Activated T-cell treated with anti-CD3 and anti-CD28 coated beads, Interleukin-2, amount 50 U/mL, for 48 hours (primary cell): ENCODE measurements at places on chromosomes 4 and X.

DNA sequence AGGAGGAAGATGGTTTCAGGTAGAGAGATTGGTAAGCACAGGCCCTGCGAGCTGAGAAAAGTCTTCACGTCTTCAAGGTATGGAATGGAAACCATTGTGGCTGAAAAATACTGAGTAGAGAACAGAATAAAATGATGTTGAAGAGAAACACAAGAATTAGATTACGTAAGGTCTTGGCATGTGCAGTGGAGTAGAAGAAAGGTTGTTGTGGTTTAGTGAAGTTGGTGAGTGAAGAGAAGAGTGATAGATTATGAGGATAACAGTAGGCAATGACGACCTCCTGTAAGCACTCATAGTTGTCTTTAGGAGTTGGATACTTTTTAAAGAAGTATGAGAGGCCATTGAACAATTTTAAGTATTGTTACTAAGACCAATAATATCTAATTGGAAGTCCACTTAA lies 642.6 kb downstream of the PCDH7 start:
- no peak for DNase-seq

DNA sequence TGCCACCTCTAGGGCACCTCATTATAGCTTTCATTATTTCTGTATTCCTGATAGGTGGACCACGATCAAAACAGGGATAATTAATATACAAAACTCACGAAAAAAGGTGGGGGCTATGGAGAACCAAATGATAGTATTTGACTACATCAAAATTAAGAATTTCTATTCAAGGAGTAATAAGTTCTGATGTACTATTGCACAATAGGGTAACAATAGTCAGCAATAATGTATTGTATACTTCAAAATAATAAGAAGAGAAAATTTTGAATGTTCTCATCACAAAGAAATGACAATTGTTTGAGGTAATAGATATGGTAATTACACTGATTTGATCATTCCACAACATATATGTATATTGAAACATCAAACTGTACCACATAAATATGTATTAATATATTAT lies 327.3 kb upstream of the TRAM1L1 start:
- DNase-seq, result no peak

- no peak for DNase-seq
Measured at GRCh38 chr4:8315435-8316250, 46.1 kb downstream of the HTRA3 start.

DNA sequence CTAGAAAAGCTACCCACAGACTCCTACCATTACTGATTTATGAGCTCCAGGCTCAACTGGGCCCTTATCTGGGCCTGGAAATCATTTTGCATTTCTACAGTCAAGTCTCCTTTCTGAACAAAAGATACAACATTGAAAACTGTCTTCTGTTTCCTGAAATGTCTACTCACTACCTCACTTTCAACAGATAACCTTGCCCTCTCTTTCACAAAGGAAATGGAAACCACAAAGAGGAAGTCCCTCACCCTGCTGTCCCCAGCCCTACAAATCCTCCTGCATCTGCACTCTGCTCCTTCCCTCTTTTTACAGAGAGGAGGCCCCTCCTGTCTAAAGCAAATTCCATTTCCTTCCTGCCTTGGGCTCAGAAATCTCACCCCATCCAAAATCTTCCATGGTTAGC lies 24.8 kb upstream of the CYBB start:
- peak; percentile 20 for DNase-seq

GRCh38 chrX:106201502-106202178 lies 33.5 kb downstream of the PWWP3B start:
- no peak for DNase-seq

- no peak for DNase-seq
Measured at GRCh38 chr4:1522606-1523005, 116.4 kb upstream of the NKX1-1 start.

DNA sequence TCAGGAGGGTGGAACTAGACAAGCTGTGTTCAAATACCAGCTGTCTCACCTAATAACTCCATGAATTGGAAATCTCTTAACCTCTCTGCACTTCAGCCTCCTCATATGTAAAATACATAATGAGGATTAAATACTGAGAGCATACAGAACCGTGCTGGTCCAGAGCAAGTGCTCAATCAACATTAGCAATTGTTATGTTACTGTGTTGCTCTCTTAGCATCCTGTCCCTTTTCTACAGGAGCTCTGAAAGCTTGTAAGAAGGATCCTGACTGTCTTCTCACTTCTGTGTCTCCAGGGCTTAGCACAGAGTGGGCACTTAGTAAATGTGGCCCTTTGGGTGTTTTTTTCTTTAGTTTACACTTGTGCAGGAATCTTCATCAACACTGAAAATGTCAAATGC lies 1456.1 kb upstream of the IGFBP7 start:
- DNase-seq, result no peak

DNA sequence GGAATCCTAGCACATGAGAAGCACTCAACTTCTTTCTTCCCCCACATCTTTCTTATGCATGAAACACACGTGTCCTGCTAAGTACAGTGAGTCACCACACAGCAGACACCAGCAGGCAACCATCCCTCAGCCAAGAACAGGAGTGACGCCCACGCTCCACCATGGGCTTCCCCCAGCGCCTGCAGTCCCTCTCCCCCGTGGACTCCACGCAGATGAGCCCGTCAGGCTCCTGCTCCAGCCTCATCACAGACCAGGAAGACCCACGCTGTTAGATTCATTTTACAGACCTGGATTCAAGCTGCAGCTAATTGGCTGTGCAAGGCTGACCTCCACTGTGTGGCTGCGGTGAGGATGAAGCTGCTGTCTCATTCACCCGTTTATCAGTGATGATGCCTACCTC lies 16.7 kb downstream of the HMX1 start:
- DNase-seq, result no peak

DNA sequence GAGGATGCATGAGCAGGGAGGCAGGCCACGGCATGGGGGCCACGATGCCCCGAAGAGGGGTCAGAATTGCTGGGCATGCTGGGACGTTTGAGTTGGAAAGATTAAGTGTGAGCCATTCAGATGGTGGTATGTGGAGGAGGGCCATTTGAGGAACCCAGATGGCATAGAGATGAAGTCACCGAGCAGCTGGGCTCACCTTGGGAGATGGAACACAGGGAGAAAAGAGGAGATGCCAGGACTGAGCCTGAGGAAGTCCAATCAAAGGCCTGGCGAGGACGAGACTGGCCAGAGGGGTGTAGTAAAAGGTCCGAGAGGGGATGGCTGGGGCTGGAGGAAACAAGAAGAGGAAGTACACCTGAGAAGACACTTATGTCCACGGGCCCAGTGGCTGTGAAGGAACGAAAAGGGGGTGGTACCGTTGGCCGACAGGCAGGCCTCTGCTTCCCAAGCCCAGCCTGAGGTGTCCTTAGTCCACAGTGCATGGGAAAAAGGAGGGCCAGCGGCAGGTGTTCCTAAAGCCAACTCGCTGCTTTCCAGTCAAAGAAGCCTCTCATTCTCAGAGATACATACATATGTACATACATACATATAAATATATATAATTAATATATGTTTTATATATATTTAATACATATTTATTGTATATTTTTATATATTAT lies 54.6 kb upstream of the CLCN4 start:
- DNase-seq, result no peak

GRCh38 chr4:82320351-82320750 lies 53.4 kb downstream of the HNRNPD start:
- DNase-seq, result no peak

GRCh38 chr4:71107726-71108125 lies 114.3 kb downstream of the DCK start:
- no peak for DNase-seq

DNA sequence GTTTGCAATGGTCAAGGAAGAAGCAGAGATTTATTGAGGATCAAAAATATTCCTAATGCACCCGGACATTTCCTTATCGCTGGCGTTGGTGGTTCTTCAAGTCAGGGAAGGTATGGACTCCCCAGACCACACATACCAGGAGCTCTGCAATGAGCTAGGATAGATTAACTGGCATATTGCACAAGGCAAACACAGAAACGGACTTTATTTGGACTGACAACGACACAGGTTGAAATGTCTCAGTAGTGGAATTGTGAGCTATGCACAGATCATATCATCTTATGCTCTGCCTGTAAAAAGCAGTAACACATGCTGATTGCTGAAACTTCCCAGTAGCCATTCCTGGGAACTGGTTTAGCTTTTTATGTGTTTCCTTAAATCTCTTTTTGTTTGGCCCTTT lies 1.7 kb downstream of the TSPAN7 start:
- DNase-seq, result no peak

DNA sequence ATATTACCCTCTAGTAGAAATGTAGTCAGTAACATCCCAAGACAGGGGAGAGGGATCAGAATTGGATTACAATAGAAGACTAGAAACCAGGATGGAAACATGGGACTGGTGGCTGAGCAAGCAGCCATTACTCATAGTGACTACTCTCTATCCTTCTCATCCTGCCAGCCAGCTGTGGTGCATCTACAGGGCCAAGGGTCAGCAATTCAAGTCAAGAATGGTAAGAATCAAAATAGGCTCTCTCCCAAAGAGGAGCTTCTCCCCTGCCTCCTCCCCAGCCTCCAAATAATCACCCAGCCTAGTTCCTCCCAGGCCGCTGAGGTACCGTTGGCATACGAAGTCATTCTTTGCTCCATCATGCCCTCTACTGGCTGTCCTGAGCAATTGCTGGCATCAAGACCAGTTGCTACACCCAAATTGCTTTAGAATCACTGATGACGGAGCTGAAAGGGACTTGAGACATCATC lies 19.4 kb downstream of the AWAT2 start:
- DNase-seq, result peak; percentile 50

DNA sequence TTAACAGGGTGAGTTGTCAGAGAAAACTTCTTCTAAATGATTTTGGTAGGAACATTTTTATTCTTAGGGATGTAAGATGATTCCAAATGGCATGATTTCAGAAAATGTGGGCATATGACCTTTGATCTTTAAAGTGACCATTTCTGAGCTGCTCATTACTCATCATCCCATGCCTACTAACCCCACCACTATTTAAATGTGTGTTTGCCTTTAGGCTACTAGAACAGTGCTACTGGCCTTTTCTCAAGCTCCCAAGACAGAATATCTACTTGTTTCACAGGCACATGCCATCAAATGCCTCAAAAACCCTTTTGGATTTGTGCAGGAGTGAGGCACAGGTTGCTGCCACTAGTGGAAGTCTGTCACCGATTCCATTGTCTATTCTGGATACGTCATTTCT lies 428.2 kb downstream of the ADAM29 start:
- no peak for DNase-seq
